ENCODE measurements at places on chromosomes 11 and 22. TPM values are rescaled to one million over a fixed set of nuclear protein-coding genes. Genes with fewer than 3 reads are reported as not detected.

The SLC6A5 gene
- total RNA-seq: not detected

The RNF26 gene
- 26.5 TPM for total RNA-seq

The XPNPEP3 gene
- 17.6 TPM for total RNA-seq

The EFEMP2 gene
- total RNA-seq: 9.1 TPM

The RBMXL2 gene
- total RNA-seq: not detected

The RFPL3 gene
- not detected for total RNA-seq

The CARNS1 gene
- 0.83 TPM for total RNA-seq

- H3K27me3 ChIP-seq: no peaks in the 10 kb centered on the region
- no peak overlapping the region for H3K27ac ChIP-seq
- no peak for DNase-seq
- H3K36me3 ChIP-seq: no peaks in the 10 kb centered on the region
- H3K4me3 ChIP-seq: no peak overlapping the region
These were observed 900.7 kb downstream of the JRKL start for GRCh38 chr11:97290464-97291041.

GRCh38 chr22:46514592-46515207, 22.7 kb downstream of the CELSR1 start:
- H3K27me3 ChIP-seq: peaks cover 2% of the 10 kb centered on the region
- H3K27ac ChIP-seq: no peak overlapping the region
- DNase-seq: no peak
- H3K4me1 ChIP-seq: no peaks in the 10 kb centered on the region
- no peak overlapping the region for H3K4me3 ChIP-seq

GRCh38 chr11:464316-464715, 14.2 kb downstream of the PTDSS2 start:
- no peak for DNase-seq
- H3K4me1 ChIP-seq: no peaks in the 10 kb centered on the region
- H3K27ac ChIP-seq: no peak overlapping the region
- peaks cover 12% of the 10 kb centered on the region for H3K36me3 ChIP-seq
- H3K27me3 ChIP-seq: no peaks in the 10 kb centered on the region
- H3K4me3 ChIP-seq: no peak overlapping the region

DNA sequence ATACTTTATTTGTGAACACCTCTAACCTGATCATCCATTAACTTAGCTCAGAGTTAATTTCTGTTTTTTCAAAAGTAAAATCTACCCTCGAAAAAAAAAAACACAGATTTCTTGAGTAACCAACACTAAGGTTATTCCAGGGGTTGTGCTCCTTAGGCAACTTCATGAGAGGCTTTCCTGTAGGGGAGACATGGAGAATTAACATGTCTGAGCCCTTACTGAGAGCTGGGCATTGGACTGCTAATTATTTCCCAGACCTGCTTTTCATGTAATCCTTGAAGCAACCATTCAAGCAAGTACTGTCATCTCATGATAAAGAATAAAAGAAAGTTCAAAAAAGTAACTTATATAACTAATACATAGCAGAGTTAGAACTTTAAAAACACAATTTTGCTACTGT, 13.5 kb upstream of the UPB1 start:
- H3K4me3 ChIP-seq: no peak overlapping the region
- peaks cover 10% of the 10 kb centered on the region for H3K4me1 ChIP-seq
- no peaks in the 10 kb centered on the region for H3K27me3 ChIP-seq
- no peak overlapping the region for H3K27ac ChIP-seq

- DNase-seq: no peak
- H3K27ac ChIP-seq: no peak overlapping the region
- H3K4me1 ChIP-seq: peaks cover 5% of the 10 kb centered on the region
- H3K4me3 ChIP-seq: no peak overlapping the region
These were observed 3.8 kb upstream of the PATZ1 start for GRCh38 chr22:31349960-31350359.

DNA sequence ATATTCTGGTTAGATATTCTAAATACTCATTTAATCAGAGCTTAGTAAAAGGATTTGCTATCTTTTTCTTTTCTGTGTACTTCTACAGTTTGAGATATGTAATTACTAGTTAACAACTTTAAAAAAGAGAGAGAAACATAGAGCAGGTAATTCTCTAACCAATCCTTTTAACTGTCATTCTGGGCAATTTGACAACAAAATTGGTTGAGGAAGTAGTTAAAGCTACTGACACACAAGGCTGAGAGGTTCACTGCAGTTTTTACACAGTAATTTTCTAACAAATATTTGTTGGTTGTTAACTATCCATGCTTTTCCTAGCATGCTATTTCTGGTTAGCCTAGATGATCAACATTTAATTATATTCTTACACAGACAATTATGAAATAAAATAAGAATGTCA, 3.6 kb downstream of the SOX6 start:
- no peaks in the 10 kb centered on the region for H3K36me3 ChIP-seq
- no peaks in the 10 kb centered on the region for H3K4me1 ChIP-seq
- H3K4me3 ChIP-seq: no peak overlapping the region
- DNase-seq: no peak

GRCh38 chr11:65422633-65423515, at the start of gene NEAT1:
TSS of gene NEAT1 (plus strand) at chr11:65422798.
- peaks cover 7% of the 10 kb centered on the region for H3K27me3 ChIP-seq
- H3K27ac ChIP-seq: peak within 1 kb of the TSS; percentile 100
- peak; percentile 99 for DNase-seq
- peak within 1 kb of the TSS; percentile 100 for H3K4me3 ChIP-seq
- H3K36me3 ChIP-seq: peaks cover 59% of the 10 kb centered on the region

DNA sequence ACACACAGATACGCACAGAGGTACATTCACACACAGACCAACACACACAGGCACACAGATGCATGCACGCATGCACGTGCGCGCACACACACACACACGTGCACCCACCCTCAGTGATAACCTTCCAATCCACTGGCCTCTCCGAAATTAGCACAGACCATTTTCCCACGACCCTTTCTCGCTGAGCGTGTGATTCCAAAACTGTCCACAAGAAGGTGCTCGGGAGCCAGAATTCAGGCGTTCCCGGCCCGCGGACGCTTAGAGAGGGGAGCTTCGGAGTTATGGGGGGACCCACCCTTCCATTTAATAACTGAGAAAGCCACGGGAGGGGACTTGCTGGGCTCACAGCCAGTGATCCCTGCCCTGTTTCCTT, 33.8 kb upstream of the SLC35C1 start:
- H3K27me3 ChIP-seq: peaks cover 19% of the 10 kb centered on the region
- no peaks in the 10 kb centered on the region for H3K36me3 ChIP-seq
- peak overlapping the region; percentile 45 for H3K27ac ChIP-seq
- peak overlapping the region; percentile 97 for H3K4me3 ChIP-seq
- H3K4me1 ChIP-seq: peaks cover 16% of the 10 kb centered on the region
- peak; percentile 93 for DNase-seq

- H3K36me3 ChIP-seq: peaks cover 65% of the 10 kb centered on the region
- no peaks in the 10 kb centered on the region for H3K27me3 ChIP-seq
- peaks cover 6% of the 10 kb centered on the region for H3K4me1 ChIP-seq
These were observed 29.9 kb downstream of the NADSYN1 start for GRCh38 chr11:71482746-71483364.

DNA sequence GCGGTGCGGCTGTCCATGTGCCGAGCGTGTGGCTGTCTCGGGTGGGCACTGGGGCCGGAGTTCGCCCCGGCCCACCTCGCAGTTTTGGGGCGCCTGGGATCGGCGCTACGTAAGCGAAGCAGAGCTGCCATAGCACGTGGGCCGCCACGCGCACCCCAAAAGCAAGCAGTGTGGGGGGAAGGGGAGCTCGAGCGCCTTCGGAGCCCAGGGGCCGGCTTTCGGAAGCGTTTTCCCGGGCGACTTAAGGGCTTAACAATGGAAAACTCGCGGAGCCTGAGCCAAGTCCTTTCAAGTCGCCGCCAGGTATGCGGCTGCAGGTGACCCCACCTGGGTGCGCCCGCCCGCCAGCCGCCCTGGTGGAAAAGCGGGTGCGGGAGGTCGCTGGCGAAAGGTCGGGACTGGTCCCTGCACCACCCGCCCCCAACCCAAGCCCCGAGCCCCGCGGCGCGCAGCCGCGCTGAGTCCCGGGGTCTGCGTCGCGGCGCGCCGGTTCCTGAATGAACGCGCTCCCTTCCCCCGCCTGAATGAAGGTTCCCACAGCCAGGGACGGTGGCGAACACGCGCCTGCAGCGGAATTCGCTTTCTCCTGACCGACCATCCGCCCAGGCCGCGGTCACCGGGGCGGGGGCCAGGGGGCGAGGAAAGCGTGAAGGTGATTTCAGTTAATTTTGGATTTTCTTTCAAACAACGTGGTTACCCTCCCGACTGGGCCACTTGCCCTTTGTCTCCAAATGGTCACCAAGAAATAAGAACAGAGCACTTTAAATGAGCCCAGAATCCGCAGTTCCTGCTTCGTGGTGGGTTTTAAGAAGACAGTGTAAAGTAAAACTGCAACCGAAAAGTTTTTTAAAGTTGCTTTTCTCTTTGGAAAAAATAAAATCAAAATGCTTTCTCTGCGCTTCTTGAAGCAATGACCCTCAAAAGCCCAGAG, 2.8 kb upstream of the CCND1 start:
- peaks cover 4% of the 10 kb centered on the region for H3K36me3 ChIP-seq
- peaks cover 63% of the 10 kb centered on the region for H3K27me3 ChIP-seq
- no peak for DNase-seq
- no peak overlapping the region for H3K27ac ChIP-seq
- H3K4me3 ChIP-seq: no peak overlapping the region

DNA sequence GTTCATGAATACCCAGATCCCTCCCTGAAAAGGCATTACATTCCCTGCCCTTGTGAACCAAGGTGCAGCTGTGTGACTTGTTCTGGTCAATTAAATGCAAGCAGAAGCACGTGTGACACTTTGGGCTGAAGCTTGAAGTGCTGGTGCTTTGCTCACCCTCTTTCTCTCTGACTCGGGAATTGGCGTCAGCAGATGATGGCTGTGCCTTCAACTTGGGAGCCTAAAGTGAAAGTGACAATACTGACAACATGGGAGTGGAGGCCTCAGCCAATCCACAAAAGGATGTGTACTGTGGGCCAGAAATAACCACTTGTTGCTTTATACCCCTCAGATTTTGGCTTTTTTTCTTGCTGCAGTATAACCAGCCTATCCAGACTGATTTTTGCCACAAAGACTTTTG, 148.3 kb upstream of the THY1 start:
- DNase-seq: no peak
- H3K4me1 ChIP-seq: no peaks in the 10 kb centered on the region
- peaks cover 5% of the 10 kb centered on the region for H3K27me3 ChIP-seq
- H3K36me3 ChIP-seq: no peaks in the 10 kb centered on the region
- no peak overlapping the region for H3K27ac ChIP-seq
- no peak overlapping the region for H3K4me3 ChIP-seq

GRCh38 chr11:2293531-2293971, 8.2 kb downstream of the C11orf21 start:
- DNase-seq: no peak
- peaks cover 9% of the 10 kb centered on the region for H3K27me3 ChIP-seq
- peaks cover 2% of the 10 kb centered on the region for H3K36me3 ChIP-seq
- H3K4me1 ChIP-seq: no peaks in the 10 kb centered on the region
- H3K27ac ChIP-seq: no peak overlapping the region

GRCh38 chr11:126418887-126419286, 63.4 kb downstream of the ST3GAL4 start:
- no peak overlapping the region for H3K4me3 ChIP-seq
- H3K27me3 ChIP-seq: peaks cover 10% of the 10 kb centered on the region
- no peak for DNase-seq
- no peak overlapping the region for H3K27ac ChIP-seq

GRCh38 chr11:62337303-62338181, at the start of gene ASRGL1:
TSS of gene ASRGL1 (plus strand) at chr11:62337448. CDS start at chr11:62337978, 530 bp downstream.
- peak within 1 kb of the TSS; percentile 89 for H3K4me3 ChIP-seq
- peak; percentile 94 for DNase-seq
- H3K27ac ChIP-seq: peak within 1 kb of the TSS; percentile 62
- peaks cover 34% of the 10 kb centered on the region for H3K27me3 ChIP-seq
- H3K4me1 ChIP-seq: peaks cover 12% of the 10 kb centered on the region

- DNase-seq: no peak
- H3K27me3 ChIP-seq: no peaks in the 10 kb centered on the region
- H3K4me3 ChIP-seq: no peak overlapping the region
- H3K27ac ChIP-seq: no peak overlapping the region
- H3K4me1 ChIP-seq: no peaks in the 10 kb centered on the region
These were observed 110.8 kb upstream of the TMEM45B start for GRCh38 chr11:129704831-129705230.

Data from activated CD4-positive, alpha-beta T cell treated with anti-CD3 and anti-CD28 coated beads, Interleukin-2, amount 10 ng/mL, durations not matched to agents 24 days and 14 days (primary cell).